HuH-7 (cell line): ENCODE measurements at places on chromosomes 12 and 14.

DNA sequence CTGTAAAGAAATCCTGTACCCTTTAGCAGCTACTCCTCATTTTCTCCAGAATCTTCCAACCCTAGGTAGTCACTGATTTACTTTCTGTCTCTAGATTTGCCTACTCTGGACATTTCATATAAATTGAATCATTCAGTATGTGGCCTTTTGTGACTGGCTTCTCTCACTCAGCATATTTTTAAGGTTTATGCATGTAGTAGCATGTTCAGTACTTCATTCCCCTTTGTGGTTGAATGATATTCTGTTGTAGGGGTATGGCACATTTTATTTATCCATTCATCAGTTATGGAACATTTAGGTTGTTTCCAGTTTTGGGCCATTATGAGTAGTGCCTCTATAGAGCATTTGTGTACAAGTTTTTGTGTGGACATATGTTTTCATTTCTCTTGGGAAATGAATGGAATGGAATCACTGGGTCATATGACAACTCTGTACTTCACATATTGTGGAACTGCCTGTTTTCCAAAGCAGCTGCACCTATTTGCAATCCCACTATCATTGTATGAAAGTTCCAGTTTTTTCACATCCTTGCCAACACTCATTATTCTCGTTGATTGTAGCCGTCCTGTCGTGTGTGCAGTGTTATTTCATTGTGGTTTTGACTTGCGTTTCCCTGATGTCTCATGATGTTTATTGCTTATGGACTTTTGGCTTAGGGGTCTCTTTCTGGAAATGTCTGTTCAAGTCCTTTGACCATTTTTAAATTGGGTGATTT, 57.2 kb downstream of the ATF7IP start:
- DNase-seq = no peak

DNA sequence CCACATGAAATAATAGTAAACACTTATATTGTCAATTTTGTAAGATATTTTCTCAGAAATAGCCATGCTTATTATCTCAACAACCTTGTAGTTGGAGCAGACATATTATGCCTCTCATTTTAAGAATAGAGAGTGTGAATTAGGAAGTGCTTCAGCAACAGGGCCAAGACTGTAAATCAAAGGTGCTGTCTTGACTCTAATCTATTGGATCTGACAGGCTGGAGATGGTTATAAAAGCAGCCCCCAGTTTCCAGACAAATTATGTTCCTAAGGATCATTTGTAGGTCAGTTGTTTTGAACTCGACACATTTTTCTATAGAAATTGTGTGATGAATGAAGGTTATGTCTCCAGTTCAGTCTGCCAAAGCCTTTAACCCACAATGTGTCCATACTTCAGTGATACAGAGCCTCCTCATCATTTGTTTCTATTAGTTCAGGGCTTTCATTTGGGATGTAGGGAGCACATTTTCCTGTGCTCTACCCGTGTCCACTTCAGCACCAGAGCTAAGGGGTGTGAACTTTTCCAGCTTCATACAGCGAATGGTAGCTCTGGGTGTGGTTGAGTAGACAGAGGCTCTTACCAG, 284.8 kb upstream of the FBXO33 start:
- no peak for DNase-seq

- no peak for DNase-seq
These were observed 66.7 kb downstream of the CCDC88C start for GRCh38 chr14:91350813-91351511.

- DNase-seq = no peak
These were observed 2.0 kb upstream of the MYH6 start for GRCh38 chr14:23409966-23410635.

GRCh38 chr14:32761381-32761968, 177.2 kb upstream of the NPAS3 start:
- no peak for DNase-seq

DNA sequence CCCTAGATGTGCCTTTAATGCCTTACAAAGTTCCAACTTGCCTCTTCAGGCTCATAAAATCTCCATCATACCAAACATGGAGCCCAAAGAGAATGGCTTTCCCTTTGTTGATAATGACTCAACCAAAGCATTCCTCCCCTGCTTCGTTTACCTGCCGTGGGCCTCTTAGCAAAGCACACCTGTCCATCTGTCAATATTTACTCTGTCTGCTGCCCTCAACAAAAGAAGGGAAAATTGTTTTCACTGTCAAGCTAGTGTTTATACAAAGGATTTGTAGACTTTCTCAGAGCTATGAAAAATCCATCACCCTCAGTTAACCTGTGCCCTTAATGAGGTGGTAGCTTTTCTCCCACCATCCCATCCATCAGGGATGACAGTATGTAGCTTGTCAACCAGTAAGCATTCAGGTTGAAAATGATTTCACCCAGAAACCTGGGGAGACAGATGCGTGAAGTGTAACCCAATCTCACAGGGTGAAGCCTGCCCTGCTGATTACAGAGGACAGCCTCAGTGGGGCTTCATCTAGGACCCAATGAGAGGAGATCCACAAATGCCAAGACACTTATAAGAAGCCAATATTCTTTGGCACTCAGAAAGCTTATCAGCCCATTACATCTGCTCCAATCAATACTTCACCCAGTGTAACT, 278.1 kb downstream of the NUAK1 start:
- peak; percentile 23 for DNase-seq

DNA sequence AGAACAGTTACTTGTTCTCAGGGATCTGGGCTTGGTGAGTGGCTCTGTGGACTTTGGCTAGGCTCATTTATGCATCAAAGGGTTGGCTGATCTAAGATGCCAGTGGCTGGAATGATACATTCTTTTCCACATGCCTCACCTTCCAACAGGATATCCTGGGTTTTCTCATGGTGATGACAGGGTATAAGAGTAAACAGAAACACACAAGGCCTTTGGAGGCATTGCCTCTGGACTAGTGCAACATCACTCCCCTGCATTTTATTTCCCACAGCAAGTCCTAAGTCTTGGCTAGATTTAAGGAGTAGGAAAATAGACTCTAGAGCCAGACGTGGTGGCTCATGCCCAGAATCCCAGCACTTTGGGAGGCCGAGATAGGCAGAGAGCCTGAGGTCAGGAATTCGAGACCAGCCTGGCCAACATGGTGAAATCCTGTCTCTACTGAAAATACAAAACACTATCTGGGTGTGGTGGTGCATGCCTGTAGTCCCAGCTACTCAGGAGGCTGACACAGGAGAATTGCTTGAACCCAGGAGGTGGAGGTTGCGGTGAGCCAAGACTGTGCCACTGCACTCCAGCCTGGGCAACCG, 47.9 kb downstream of the RPH3A start:
- no peak for DNase-seq

- DNase-seq = no peak
These were observed 17.2 kb upstream of the C12orf76 start for GRCh38 chr12:110065540-110065939.

DNA sequence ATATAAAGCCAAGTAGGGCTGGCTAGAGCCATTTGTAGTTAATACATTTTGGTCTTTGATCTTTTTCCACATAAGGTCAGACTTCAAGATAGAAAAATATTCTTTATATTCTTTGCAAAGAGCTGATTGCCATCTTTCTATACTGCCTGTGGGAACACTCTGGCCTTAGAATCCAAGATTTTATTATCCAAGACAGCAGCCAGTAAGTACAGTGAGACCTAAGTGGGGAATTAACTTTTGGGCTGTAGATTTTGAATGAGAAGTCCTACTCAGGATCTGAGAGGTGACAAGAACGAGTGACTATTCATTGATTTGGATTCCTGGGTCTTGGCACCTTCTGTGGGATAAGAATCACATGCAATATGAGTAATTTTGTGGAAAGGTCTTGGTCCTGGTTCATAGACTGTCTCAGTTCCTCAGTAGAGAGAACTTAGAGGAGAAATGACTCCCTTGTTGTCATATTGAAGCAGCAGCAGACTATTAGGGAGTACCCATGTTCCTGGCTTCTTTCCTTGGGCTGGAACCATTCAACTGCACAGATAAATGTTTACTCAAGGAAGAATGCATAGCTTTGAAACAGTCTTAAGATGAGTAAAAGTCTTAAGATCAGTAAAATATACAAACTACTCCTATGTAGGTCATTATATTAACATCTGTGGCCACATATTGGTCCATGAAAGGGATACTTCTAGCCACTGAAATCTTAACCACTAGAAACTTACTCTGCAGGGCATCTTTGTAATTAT, 353.8 kb downstream of the RAD51B start:
- no peak for DNase-seq

DNA sequence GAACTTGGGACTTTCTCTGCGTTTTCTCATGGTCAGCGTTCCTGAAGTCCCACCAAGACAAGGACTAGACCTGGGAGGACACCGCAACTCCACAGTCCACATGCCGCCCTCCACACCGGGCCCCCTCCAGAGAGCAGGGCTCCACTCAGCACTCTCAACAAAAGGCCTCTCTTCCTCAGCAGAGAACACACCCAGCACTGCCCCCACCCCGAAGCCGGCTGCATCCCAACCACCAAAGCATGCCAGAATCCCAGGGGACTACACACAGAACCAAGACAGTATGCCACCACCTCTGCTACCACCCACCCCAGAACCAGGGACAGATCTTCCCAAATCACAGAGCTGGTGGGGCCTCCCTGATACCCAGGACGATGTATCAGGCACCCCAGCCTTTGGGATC, 88.3 kb downstream of the BCL11B start:
- no peak for DNase-seq

GRCh38 chr12:31325524-31325875, 450 bp downstream of the SINHCAF start:
- no peak for DNase-seq

GRCh38 chr14:83355609-83356008, 1822.0 kb upstream of the SEL1L start:
- DNase-seq = no peak

- DNase-seq = no peak
These were observed 14.2 kb upstream of the ANKRD9 start for GRCh38 chr14:102523569-102524450.

DNA sequence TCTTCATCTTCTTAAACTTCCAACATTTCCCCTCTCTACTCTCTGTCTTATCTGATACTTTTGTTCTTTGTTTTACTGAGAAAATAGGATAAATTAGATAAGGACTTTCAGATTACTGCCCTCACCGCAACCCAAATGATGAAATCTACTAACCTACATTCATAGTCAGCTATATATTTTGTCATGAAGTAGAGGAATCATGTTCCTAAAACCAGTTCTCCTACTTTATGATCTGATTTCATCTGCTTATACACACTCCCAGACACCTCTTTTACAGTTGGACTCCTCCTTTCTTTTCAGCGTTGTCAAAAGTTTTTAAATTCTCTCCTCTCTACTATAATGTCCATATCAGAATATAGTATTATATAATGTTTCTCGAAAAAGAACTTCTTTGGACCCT, 29.7 kb downstream of the MGAT4C start:
- no peak for DNase-seq

GRCh38 chr12:75192196-75192595, 17.4 kb downstream of the KCNC2 start:
- no peak for DNase-seq

- no peak for DNase-seq
These were observed 461.6 kb downstream of the MED13L start for GRCh38 chr12:115815924-115816323.
